ENCODE measurements at places on chromosomes 16 and 17.

GRCh38 chr17:31095236-31096105, 694 bp downstream of the NF1 start:
- DNase-seq = no peak

GRCh38 chr17:36837195-36837938, 99.9 kb upstream of the LHX1 start:
- no peak for DNase-seq

GRCh38 chr16:56357241-56357764, 68.0 kb downstream of the AMFR start:
- no peak for DNase-seq

- no peak for DNase-seq
These were observed 3.1 kb upstream of the LHX1 start for GRCh38 chr17:36934144-36934691.

- DNase-seq = no peak
These were observed 6.9 kb downstream of the SNTB2 start for GRCh38 chr16:69193855-69194254.

- DNase-seq = no peak
These were observed 48.1 kb downstream of the WNT3 start for GRCh38 chr17:46770439-46770817.

DNA sequence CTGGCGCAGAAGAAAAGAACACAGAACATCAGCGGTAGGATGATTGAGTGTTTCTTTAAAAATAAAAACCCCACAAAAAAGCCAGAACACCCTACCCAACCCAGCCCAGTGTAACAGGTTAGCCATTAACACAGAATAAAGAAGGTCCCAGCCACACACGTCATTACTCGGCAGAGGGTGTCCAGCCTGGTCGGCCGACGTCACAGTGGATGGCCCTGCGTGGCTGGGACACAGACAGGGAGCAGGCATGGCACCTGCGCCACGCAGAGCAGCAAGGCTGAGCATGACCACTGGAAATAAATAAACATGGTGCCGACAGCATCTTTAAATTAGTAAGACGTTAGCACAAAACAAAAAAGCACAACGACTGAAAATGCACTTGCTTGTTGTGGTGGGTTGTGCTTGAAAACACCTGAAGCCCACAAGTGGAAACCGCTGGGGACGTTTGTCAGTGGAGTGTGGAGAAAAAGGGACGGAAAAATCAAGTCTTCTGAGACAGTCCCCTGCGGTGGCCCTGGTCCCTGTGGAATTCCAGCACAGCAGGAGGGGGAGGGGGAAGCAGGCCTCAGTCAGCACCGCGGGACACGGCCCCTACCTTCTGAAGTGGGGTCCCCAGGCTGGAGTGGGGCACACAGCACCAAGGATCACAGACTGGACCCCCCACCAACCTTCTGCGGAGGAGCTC, 39.2 kb downstream of the SLC7A5 start:
- no peak for DNase-seq

DNA sequence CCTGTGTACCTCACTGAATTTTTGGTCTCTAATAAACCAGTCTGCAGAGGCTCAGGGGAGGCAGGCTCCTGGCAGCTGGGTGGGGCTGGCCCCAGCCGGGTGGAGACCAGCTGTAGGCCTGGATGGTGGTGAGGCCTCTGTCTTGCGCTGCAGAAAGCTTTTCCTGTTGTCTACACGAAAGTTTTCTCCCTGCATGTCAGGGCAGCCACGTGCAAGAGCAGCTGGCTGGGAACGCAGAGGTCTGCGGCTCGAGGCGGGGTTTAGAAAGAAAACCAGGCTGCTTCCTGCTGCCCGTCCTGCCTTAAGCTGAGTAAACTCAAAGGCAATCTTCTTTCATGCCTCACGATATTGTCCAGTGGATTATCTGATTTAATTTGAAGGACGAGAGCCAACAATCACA, 2.4 kb downstream of the SERPINF1 start:
- DNase-seq = no peak

- DNase-seq = no peak
These were observed 20.4 kb downstream of the SOCS1 start for GRCh38 chr16:11235703-11235991.

- no peak for DNase-seq
These were observed 12.2 kb downstream of the MPHOSPH6 start for GRCh38 chr16:82157836-82158235.

DNA sequence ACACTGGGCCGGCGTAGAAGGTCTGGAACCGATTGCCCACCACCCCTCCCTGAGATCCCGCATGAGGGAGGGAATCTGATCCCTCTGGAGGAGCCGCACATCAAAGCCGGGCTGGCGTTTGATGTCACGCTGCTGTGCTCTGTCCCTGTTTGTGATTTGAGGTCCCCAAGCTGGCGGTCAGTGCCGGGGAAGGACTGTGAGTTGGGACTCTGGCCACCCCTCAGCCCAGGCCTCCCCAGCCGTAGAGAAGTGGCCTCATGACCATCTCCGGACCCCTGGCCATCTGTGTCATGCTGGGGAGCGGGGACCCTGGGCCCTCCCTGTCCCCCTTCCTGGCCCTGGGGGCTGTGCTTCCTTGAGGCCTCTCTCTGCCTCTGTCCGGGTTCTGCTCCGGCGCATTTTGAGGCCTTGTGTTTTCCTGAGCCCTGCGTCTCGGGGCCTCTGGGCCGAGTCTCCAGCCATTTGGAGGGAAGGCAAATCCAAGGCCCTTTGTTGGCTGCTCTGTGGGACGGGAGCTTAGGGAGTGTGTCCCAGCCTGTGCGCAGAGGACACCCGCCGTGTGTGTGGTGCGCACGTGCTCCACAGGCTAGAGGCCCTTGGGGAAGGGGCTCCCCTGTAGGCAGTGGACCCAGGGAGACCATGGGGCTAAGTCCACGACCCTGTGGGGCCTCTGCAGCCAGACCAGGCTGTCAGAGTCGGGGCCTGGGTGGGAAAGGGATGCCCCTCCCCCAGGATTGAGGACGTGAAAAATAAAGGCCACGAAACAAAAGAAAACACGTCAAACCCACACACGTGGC, 15.1 kb downstream of the ASPSCR1 start:
- DNase-seq = no peak

DNA sequence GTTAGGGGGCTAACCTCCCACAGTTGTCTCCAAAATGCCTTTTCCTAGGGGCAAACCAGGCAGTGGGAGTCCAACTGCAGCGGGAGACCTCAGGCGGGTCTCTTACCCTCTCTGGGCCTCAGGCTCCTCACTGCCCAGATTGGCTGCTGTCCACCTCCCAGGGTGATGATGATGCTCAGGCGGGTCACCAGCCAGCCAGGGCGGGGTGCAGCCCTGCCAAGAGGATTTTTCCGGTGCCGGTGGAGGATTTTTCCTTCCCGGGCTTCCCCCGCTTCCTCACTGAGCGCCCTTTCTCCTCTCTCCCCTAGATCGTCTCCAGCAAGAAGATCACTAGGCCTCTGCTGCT, 22.8 kb downstream of the CPNE2 start:
- DNase-seq = no peak

- DNase-seq = no peak
These were observed 13.7 kb upstream of the VWA3A start for GRCh38 chr16:22078656-22079055.

GRCh38 chr17:1229349-1229899, 40.8 kb upstream of the BHLHA9 start:
- DNase-seq = no peak

DNA sequence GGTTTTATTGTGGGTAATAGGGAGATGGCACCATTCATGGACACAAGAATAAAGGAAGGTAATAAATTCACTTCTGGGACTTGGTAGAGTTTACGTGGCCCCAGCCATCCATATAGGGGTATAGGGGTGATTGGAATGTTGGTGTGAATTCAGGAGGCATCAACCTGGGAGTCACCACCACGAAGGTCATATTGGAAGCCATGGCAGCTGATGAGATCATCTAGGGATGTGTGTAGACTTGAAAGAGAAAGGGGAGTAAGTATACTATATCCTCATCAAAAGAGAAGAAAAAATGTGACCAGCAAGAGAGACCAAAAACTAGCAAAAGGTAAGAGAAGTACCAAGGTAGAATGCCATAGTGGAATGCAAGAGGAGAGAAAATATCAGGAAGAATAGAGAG, 26.6 kb upstream of the GINS3 start:
- no peak for DNase-seq

DNA sequence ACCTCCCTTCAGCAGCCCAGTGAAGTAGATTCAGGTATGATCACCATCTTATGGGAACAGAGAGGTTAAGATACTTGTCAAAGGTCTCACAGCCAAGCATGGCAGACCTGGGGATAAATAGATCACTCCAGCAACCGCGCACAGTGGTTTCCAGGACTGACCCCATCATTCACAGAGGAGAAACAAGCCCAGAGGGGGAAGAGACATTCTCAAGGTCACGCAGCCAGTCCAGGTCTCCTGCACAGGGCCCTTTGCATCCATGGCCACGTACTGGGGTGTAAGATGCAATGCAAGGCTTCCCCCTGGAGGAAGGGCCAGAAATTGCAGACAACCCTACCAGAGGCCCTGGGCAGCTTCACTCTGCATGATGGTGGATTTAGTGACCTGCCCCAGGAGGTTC, 19.9 kb downstream of the TLE7 start:
- DNase-seq = no peak

- DNase-seq = no peak
These were observed 695.7 kb downstream of the CDH11 start for GRCh38 chr16:64426131-64426666.

- DNase-seq = no peak
These were observed 25.5 kb upstream of the TMEM132E start for GRCh38 chr17:34553907-34554306.

DNA sequence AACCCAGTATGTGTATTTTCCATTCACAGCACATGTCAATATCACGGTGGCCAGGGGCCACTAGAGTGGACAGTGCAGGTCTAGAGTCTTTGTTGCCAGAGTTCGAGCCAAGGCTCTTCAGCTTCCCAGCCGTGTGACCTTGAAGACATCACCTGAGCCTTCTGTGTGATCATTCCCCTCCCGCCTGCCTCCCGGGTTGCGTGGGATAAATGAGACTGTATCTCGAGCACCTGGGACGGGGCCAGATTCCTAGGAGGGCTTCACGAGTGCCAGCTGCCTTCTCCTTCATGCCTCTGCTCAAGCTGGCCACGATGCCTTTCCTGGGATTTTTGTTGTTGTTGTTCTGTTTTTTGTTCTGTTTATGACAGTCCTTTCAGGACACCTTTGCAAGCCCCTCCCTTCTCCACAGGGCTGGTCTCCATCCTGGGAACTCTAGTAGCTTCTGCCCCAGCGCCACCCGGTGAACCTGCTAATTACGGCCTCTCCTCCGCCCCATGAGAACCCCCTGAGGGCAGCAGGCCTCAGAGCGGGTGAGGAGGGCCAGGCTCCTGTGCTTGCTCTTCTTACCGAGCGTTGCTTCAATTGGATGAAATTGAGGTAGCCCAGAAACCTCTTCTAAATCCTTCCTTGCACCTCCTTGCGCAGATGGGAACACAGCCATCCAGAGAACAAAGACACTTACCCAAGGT, 3.9 kb downstream of the SPNS2 start:
- no peak for DNase-seq

DNA sequence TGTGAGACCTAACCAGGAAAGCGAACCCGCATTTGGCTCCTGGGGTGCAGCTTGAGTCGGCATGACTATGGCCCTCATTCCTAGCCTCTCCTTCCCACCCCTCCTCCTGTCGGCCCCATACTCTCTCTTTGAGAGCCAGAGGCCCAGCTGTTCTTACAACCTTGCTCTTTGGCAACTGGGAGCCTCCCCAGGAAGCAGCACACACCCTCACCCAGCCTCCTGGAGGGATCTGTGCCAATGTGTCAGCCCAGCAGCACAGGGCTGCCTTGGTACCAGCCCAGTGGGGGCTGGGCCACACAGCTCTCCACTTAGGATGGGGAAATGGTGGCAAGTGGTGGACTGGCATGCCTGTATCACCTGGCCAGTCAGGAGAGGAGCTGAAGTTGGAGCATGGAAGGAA, 70.3 kb upstream of the LGALS9 start:
- DNase-seq = no peak

GRCh38 chr17:16534236-16534635, 34.8 kb downstream of the ZNF287 start:
- DNase-seq = no peak

- DNase-seq = no peak
These were observed 54.1 kb downstream of the SOCS3 start for GRCh38 chr17:78305801-78306200.

GRCh38 chr16:49576173-49576494, 202.5 kb downstream of the C16orf78 start:
- DNase-seq = no peak
